ENCODE measurements at places on chromosomes 13 and 19. TPM values are rescaled to one million over a fixed set of nuclear protein-coding genes. Genes with fewer than 3 reads are reported as not detected.
A peak's percentile ranks its signal among the peaks of the same experiment; 100 is the strongest.

DNA sequence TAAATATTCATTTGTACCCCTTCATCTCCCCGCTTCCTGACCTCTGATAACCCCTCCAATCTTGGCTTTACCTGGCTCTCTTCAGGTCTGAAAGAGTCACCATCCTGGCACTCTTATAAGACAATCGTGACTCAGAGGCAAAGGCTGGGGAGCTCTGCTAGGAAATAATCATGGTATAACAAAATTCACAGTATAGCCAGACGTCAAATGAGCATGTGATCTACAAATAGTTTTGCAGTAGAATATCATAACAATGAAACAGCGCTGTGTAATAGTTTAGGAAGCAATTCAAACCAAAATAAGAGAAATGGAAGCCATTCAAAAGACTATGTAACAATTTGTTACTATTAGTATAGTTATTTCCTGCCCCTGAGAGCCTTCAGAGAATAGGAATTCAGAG lies 34.2 kb downstream of the RXFP2 start:
- DNase-seq, result no peak
- no peak overlapping the region for H3K4me3 ChIP-seq
- H3K36me3 ChIP-seq, result no peaks in the 10 kb centered on the region
- peaks cover 4% of the 10 kb centered on the region for H3K27me3 ChIP-seq

DNA sequence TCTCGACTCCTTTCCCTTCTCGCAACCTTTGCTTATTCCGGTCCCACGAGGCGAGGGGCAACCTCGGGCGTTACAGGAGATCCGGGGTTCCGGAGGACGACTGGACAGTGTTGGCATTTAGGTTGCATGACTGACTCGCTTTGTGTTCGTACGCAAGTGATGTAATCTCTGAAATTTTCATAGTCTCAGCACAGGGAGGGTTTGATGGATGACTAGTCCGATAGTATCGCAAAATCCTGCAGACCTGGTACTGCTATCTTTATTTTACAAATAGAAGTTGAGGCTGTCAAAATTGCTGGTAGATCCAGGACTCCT lies 342 bp downstream of the DDX49 start:
- H3K27me3 ChIP-seq, result no peaks in the 10 kb centered on the region
- peak overlapping the region; percentile 79 for H3K4me3 ChIP-seq
- peak overlapping the region; percentile 80 for H3K27ac ChIP-seq
- 0 out of 2 replicates have a peak, but pooled peaks cover 2% of the 10 kb centered on the region for H3K4me1 ChIP-seq

GRCh38 chr13:112034231-112034630 lies 32.7 kb upstream of the SOX1 start:
- no peak overlapping the region for H3K4me3 ChIP-seq
- H3K4me1 ChIP-seq, result no peaks in the 10 kb centered on the region
- no peak for DNase-seq
- H3K27ac ChIP-seq, result no peak overlapping the region
- no peaks in the 10 kb centered on the region for H3K27me3 ChIP-seq
- no peaks in the 10 kb centered on the region for H3K36me3 ChIP-seq

- H3K27ac ChIP-seq, result no peak overlapping the region
- DNase-seq, result no peak
- no peaks in the 10 kb centered on the region for H3K4me1 ChIP-seq
- H3K4me3 ChIP-seq, result no peak overlapping the region
- H3K36me3 ChIP-seq, result no peaks in the 10 kb centered on the region
Observed at GRCh38 chr13:25806264-25806974, 245.4 kb downstream of the SHISA2 start.

ZNF429 gene
- total RNA-seq, result 8.3 TPM

MAST1 gene
- 3.1 TPM for total RNA-seq

Data from Panc1 (cell line).